ENCODE measurements at places on chromosomes 6 and 20.

DNA sequence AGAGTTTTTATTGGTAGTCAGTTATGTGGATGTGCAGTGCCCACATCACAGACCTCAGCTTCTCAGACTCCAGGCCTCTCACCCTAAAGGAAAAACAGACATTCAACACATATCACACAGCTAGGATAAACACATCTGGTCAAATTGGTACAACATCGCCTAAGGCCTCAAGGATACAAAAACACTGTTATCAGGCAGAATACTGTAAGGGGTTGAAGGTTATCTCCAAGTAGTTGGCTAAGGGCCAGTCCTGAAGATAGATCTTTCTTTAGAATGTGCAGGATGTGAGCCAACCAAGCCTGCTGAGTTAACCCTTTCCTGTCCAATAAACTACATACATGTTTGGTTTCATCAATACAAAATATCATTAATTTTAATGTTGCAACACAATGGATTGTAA is 308.4 kb upstream of the GJE1 start:
- H3K27ac ChIP-seq: no peak overlapping the region
- H3K4me3 ChIP-seq: no peak overlapping the region
- H3K27me3 ChIP-seq: no peaks in the 10 kb centered on the region

GRCh38 chr6:145028144-145028818 is 707.0 kb downstream of the EPM2A start:
- H3K36me3 ChIP-seq: no peaks in the 10 kb centered on the region
- H3K4me3 ChIP-seq: no peak overlapping the region
- no peaks in the 10 kb centered on the region for H3K4me1 ChIP-seq
- no peak overlapping the region for H3K27ac ChIP-seq
- H3K27me3 ChIP-seq: no peaks in the 10 kb centered on the region

- DNase-seq: no peak
- H3K36me3 ChIP-seq: no peaks in the 10 kb centered on the region
- H3K27ac ChIP-seq: no peak overlapping the region
- H3K4me3 ChIP-seq: no peak overlapping the region
- no peaks in the 10 kb centered on the region for H3K27me3 ChIP-seq
Observed at GRCh38 chr6:35253249-35253648, 6.3 kb upstream of the ZNF76 start.

DNA sequence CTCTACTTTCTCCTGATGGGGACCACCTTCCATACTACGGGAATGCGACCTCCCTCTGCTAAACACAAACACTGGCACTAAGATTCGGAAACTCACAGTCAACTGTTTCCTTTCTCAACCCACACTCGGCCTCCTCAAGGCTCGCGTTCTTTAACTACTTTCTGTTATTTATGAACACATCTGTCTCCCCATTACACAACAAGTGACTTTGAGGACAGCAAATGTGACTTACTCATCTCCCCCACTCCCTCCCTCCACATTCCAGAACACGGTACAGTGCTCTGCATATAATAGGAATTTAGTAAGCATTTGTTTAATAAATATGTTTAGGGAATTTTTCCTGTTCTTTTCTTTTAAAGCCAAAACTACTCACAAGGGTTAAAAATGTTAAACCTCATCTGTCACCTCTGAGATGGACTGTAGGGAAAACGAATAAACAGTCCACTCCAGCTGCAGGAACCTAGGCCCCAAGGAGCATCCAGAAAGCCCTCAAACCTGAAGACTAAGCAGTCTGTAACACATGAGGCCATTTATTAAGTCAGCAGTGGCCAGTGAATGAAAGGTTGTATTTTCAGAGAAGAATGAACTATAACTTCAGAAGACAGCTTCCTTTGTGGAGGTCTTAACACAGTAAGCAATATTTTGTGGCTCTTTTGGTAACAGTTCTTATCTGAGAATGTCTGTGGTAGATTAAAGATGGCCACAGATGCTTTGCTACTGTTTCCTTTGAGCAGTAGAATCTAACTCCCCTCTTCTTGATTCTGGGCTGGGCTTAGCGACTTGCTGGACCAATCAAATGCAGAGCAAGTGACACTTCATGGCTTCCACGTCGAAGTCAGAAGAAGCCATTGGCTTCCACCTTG is 209.6 kb upstream of the DTNBP1 start:
- H3K27ac ChIP-seq: no peak overlapping the region
- H3K4me1 ChIP-seq: no peaks in the 10 kb centered on the region
- H3K36me3 ChIP-seq: no peaks in the 10 kb centered on the region
- DNase-seq: no peak

- no peaks in the 10 kb centered on the region for H3K4me1 ChIP-seq
- H3K4me3 ChIP-seq: no peak overlapping the region
- no peaks in the 10 kb centered on the region for H3K27me3 ChIP-seq
- H3K27ac ChIP-seq: no peak overlapping the region
Observed at GRCh38 chr6:14462566-14462965, 345.0 kb downstream of the CD83 start.

DNA sequence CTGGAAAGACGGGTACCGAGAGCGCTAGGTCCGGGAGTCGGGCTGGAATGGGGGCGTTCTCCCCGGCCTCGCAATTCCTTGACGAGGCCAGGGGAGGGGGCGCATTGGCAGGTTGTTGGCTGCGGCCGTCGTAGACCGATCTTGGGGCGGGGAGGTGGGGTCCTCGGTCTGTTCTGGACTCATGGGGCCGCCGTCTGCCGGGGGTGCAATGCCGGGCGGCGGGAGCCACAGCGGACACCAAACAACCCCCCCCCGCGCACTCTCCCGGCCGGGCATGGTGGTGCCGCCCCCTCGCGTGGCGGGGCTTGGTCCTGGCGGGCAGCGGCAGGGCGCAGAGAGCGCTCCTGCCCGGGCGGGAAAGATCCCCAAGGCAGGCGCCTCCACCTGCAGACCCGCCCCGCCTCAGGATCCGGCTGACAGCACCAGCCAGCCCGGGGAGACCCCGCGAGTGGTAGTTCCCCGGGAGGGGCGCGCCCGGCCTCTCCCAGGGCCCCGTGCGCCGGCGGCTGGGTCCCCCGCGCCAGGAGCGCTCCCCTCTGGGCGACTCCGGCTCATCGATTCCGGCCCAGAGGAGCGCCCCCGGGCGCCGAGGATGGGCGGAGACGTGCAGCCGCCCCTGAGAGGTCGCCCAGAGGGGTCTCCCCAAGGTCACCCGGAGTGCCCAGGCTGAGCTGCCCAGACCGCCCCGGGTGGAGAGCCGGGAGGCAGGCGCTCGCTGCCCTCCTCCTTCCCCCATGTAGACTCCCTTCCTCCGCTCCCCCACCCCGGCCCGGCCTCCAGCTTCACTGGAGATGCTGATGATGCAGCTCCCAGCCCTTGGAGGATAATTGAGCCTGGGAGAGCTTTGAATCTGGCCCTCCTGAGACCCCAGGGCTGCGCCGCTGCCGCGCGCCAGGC is 709 bp downstream of the PPP1R16B start:
- peak overlapping the region; percentile 99 for H3K27ac ChIP-seq
- peak; percentile 58 for DNase-seq
- H3K4me3 ChIP-seq: peak overlapping the region; percentile 71
- H3K36me3 ChIP-seq: peaks cover 13% of the 10 kb centered on the region

- H3K27me3 ChIP-seq: no peaks in the 10 kb centered on the region
- peak overlapping the region; percentile 83 for H3K27ac ChIP-seq
- H3K36me3 ChIP-seq: no peaks in the 10 kb centered on the region
- no peak for DNase-seq
- H3K4me3 ChIP-seq: peak overlapping the region; percentile 92
- peaks cover 32% of the 10 kb centered on the region for H3K4me1 ChIP-seq
Observed at GRCh38 chr6:145813285-145814034, 1.1 kb downstream of the FBXO30 start.
